ENCODE measurements at places on chromosomes 12 and 14.

GRCh38 chr14:79997509-79998208 is 213.6 kb downstream of the DIO2 start:
- no peak for DNase-seq

DNA sequence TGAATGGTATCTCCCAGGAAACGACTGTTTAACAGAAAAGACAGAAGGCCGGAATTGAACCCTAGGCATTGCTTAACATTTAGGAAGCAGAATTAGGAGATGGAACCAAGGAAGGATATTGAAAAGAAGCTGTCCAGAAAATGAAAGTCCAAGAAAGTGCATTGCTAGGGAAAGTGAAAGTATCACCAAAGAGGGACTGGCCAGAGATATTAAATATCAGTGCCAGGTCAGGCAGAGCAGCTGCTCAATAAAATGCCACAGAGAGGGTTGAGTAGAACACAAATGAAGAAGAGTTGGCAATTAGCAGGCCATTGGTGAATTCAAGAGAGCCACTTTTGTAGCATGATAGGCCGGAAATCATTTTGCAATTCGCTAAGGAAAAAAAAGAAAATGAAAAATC is 101.6 kb downstream of the CFAP54 start:
- no peak for DNase-seq

GRCh38 chr12:95608252-95609033 is 57.2 kb upstream of the USP44 start:
- DNase-seq = no peak

DNA sequence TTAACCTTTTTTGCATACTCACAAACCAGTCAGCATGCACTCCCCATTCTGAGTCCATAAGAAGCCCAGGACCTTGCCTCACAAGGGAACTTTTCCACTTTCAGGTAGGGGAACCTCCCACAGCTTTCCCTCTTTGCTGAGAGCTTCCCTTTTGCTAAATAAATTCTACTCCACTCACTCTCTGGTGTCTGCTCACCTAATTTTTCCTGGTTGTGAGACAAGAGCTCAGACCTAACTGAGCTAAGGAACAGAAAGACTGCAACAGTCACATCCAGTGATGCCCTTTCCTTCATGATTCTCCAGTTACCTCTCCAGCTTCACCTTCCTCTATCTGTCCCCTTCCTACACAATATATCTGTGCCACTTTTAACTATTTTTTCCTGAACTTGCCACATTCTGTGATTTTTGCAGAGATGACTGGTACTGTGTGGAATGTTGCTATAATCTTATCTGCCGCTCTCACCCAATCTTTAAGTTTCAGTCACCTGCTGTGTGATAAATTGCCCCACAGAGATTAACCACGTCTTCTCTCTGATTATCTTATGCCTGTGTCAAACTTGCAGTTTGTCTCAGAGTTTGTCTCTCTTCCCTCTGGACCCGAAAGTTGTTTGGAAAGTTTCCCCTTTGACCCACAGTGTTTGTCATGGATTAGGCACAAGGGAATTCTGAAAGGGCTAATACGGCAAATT is 737.1 kb upstream of the FLRT2 start:
- DNase-seq = no peak

GRCh38 chr14:30330445-30330844 is 228.5 kb upstream of the G2E3 start:
- no peak for DNase-seq

DNA sequence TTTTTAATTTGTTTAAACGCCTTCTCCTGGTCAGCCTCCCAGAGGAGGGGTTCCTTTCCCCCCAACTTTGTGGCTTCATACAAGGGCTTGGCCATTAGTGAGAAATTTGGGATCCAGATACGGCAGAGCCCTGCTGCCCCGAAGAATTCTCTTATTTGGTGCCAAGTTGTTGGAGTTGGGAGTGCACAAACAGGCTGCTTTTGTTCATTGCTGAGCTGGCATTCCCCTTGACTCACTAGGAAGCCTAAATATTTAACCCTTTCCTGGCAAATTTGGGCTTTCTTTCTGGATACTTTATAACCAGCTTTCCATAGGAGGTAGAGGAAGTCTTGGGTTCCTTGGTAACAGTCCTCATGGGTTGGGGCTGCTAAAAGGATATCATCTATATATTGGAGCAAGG is 10.3 kb upstream of the ADAM21 start:
- no peak for DNase-seq

- no peak for DNase-seq
These were observed 953 bp upstream of the SNRPF start for GRCh38 chr12:95857799-95858198.

DNA sequence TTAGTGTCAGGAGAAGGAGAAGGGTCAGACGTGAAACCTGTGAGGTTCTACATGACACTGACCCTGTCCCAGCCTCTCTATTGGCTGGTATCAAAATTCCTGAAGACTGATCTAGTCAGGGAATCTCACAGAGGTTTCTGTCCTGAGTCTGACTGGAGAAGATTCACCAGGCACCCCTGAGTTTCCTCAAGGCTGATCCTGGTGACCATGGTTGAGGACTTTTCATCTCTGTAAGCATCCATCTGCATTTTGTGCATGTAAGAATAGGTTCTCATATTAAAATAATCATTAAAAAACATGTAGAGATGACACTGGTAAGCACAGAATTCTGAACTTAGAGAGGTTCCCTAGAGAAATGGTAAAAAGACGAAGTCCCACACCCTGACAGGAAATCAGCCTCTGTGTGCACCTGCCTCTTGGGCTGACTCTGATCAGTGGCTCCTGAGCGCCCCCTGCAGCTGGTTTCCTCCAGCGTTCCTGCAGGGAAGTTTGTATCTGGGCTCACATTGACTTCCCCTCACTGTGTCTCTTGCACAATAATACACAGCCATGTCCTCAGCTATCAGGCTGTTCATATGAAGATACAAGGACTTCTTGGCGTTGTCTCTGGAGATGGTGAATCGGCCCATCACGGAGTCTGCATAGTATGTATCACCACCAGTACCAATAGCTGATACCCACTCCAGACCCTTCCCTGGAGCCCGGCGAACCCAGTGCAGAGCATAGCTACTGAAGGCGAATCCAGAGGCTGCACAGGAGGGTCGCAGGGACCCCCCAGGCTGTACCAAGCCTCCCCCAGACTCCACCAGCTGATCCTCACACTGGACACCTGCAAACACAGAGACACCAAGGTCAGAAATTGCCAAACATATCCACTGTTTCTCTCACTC is 991.9 kb downstream of the TMEM121 start:
- DNase-seq = no peak

DNA sequence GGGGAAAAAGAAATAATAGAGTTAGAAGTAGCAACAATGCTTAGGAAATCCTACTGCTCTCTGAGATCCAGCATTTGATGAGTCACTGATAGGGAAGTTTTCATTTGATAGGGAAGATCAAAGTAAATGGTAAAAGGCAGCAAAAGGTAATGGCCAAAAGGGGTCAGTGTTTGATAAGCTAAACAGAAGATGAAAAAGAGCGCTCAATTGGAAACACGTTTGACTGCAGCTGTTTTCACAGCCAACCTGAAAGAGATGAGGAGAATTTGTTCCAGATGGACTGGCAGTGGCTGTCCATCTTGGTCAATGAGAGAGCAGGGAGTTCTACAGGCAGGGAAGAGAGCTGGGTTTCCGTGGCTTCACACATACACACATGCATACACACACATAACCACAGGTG is 264.2 kb downstream of the TMEM132C start:
- DNase-seq = no peak

DNA sequence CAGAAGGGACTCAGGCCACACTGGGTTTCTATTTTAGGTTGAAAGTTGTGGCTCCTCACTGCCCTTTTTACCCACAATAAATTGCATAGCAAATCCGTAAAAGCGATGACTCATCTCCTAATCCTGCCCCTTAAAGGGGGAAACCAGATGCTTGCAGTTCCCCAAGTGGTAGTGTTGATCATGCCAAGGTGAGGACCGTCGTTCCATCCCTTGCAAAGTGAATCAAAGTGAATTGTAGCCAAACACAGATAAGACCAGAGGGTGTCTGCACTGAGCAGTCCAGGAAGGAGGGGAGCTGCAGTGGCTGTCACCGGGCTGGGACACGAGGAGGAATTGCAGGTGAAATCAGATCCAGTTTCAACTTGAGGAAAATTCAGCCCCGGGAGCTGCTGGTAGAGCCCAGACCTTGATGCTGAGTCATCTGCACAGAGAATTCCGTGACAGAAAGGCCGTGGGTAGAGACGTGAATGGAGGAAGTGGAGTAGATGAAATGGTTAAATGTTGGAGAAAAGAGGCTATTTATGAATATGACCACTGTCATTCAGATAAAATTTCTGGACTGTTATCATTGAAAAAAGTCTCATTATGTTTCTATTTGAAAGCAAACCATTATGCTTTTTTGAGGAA is 44.2 kb upstream of the MMP17 start:
- peak; percentile 34 for DNase-seq

DNA sequence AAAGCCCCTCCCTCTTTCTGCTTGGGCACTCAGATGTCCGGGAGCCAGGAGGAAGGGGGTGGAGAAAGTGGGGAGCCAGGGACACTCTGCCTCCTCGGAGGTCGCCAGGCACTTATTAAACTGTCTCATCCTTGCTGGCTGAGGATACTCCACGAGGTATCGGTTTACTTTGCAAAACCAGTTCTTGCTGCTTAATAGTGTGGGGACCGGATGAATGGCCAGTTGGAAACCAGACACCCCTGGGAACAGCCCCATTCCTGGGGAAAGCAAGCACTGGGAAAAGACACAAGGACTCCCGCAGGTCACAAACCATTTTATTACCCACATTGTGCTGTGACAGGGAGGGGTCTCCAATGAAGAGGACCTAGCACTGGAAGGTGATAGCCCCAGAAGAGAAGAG is 34.2 kb downstream of the CCDC88C start:
- peak; percentile 54 for DNase-seq

DNA sequence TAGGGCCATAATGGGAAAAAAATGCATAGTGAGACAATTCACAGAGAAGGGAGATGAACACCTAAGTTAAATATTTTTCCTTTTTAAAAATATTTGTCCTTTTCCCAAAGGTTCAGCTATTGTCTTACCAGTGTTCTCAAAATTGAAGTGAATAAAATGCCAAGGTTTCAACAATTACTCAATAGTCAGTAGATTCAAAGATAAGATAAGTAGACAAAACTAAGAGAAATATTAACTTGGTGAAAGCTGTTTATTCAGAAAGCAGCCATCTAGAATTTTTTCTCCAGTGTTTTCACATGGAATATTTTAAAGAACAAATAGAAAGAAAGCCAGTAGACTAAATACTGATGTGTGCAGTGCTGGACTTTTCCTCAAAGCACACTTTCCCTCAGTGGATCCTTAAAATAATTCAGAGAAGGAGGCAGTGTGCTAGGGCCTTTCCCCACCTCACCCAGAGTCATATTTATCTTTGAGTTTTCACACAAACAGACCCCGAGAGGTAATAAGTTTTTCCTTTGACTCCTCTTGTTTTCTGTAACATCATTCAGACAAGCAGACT is 144.5 kb upstream of the PLEKHG7 start:
- DNase-seq = no peak

DNA sequence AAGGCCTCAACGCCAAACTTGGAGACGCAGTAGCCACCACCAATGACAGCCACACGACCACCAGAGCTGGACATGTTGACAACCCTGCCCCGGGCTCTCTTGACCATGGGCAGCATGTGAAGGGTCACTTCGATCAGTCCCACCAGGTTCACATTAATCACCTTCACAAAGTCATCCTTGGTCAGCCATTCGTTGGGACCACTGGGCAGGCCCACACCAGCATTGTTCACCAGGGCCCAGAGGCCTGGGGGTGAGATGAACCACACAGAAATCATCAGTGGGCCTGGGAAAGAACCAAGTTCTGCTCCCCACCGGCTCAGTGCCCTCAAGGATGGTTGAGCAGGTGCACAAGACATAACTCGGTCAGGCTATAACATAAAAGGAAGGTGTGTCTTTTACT is 4.0 kb downstream of the SDR9C7 start:
- DNase-seq = no peak

GRCh38 chr14:76695263-76695920 is 65.9 kb upstream of the VASH1 start:
- DNase-seq = no peak

DNA sequence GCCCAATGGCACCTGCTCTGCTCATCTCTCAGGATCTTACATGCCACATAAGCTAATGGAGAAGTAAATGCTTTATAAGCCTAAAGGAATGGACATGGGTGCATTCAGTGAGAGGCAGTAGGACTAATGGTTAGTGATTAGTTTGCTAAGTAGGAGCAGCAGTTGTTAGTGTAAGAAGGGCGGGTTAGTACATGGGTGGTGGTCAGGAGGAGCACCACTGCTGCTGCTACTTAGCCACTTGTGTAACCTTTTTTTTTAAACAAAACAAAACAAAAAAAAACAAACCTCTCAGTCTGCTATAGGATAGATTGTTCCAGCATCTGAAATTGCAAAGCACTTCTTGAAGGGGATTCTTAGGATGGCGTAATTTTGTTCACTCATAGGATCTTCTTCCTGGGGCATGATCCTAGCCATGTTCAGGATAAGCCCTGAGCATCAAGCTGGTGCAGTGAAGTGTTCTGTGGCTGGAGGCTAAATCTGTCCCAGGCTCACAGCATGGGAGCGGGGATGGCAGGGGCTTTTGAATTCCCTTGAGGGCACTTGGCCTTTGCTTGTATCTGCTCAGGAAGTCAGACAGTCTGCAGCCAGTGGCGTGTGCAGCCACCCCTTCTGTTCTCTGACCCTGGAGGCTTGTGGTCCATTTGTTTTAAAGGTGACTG is 63.6 kb downstream of the CHST11 start:
- DNase-seq = peak; percentile 93

DNA sequence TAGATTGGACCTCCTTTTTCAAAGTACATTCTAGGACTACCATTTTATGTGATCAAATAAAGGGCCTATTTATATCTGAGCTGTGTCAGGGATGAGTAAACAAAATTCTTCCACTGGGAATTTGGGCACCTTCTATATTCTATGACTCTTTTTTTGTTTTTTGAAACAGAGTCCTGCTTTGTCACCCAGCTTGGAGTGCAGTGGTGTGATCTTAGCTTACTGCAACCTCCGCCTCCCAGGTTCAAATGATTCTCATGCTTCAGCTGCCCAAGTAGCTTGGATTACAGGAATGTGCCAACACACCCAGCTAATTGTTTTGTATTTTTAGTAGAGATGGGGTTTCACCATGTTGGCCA is 64.8 kb downstream of the DRAM1 start:
- no peak for DNase-seq

GRCh38 chr12:3980504-3981272 is 107.5 kb upstream of the PARP11 start:
- no peak for DNase-seq

GRCh38 chr14:94473666-94474410 is 2.2 kb downstream of the SERPINA9 start:
- no peak for DNase-seq

DNA sequence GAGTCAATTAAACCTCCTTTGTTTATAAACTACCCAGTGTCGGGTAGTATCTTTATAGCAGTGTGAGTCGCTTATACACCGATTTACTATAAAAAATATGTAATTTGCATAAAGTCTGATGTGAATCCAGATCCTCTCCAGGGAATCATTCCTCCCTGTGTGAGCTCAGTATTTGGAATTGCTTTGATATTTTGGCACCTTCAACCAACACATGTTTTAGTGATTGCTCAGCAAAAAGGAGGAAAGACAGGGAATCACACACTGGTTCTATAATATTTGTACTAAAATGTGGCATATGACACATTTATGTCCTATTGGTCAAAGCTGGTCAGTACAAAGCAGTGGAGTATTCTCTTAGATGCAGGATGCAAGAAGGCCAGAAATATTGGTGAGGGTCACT is 703.9 kb upstream of the ATXN7L3B start:
- DNase-seq = no peak

All from NCI-H524 (cell line).